ENCODE measurements at places on chromosomes 11 and 22.

DNA sequence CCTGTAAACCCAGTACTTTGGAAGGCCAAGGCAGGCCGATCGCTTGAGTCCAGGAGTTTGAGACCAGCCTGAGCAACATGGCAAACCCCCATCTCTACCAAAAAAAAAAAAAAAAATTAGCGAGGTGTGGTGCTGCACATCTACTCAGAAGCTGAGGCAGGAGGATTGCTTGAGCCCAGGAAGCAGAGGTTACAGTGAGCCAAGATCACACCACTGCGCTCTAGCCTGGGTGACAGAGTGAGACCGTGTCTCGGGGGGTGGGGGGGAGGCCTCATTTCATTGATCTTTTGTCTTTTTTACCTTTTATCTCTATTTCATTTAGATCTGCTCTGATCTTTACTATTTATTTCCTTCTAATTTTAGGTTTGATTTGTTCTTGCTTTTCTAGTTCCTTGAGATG is 51.8 kb downstream of the KCNQ1OT1 start:
- no peak for DNase-seq

DNA sequence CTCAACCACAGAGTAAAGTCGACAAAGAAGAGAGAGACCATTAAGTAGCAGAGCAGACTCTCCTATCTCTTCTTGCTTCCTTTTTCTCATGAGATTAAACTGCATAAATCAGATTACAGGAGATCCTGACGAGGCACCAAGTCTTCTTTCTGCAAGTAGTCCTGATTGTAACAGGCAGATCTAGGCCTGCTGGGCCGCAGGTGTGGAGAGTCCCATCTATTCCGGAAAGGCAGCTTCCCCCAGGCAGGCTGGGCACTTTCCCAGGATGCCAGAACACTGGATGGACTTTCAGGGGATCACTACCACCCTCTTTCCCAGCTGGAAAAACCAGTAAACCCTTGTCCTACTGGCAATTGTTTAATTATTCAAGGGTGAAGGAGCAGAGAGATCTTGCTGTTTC is 173.0 kb upstream of the CADM1 start:
- no peak for DNase-seq

GRCh38 chr11:1389932-1390568 is at the start of gene BRSK2:
Gene BRSK2, plus strand, starts transcription at chr11:1389934. Its CDS starts 351 bp downstream, at chr11:1390285.
- DNase-seq = no peak

GRCh38 chr11:131677828-131678470 is 307.5 kb downstream of the NTM start:
- no peak for DNase-seq

GRCh38 chr11:117420143-117420485 is 92.5 kb downstream of the CEP164 start:
- DNase-seq = no peak

GRCh38 chr11:71119656-71120269 is 132.6 kb downstream of the SHANK2 start:
- DNase-seq = no peak

DNA sequence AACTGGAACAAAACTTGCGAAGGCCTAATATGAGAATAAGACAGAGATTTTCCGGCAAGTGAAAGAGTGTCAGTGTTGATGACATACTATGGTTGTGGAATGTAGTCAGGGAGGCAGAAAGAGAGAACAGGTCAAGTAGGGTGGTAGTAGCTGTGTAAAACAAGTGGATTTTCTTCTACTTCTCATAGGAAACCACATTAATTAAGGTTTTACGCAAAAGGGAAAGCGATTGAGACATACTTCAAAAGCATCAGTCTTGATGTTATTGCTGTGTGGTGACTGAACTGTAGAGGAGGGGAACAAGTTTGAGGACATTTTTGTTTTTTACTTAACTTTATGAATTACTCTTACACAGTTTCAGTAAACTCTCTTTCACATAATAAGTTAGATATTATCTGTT is 186.0 kb upstream of the CNTN5 start:
- DNase-seq = no peak

DNA sequence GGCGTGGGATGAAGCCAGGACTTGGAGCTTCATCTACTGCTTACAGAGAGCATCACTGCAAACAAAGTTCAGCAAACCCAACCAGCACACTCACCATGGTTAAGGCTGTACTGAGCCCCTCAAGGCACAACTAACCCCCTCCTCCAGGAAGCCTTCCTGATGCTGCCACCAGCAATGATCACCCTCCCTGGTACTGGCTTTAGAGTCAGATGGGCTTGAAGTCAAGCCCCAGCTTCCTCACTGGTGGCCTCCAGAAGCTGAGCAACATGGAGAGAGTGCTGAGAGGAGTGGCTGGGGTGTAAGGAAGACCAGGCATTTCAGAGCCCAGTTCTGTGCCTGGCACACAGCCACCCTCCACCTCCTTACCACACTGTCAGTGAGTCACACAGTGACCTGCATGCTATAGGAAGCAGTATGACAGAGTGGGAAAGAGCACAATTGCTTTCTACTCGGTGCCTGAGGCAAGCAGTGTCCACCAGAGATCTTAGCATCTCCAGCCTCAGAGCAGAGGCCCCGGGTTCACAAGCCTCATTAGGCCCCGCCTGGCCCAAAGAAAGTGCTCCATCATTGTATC is 24.7 kb upstream of the BAIAP2L2 start:
- DNase-seq = no peak

DNA sequence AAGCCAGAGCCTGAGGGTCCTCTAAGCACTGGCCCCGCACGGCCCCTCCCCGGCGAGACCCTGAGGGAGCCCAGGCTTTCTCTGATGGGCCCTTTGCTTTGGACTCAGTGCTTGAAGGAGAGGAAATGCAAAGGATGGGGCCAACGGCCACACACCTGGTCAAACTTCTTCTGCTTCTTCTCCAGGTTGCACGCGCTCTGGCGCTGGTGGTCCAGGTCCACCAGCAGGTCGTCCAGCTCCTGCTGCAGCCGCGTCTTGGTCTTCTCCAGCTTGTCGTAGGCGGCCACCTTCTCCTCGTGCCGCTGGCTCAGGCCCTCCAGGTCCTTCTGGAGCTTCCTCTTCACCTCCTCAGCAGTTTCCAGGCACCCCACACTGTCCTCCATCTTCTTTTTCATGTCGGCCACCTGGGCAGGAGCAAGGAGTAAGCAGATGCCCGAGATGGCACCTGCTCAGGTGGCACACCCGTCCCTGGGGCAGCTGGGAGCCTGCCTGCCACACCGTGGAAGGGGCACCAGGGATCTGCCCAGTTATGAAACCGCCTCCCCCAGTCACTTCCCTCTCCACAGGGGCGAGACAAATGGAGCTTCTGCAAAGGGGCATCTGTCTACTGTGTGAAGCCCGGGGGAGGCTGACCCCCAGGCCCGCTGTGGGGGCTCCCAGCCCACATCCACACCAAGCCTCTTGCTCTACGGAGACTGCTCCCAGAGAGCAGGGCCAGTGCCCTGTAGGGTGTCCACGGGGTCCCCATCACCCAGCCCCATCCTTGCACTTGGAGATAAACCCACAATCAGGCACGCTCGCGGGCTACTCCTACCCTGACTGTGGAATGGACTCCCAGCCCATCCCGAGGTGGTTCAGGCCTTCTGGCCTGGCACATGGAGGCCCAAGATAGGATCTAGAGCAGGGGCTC is 39.2 kb downstream of the APOL1 start:
- no peak for DNase-seq

GRCh38 chr11:66279092-66279734 is 1.2 kb downstream of the CNIH2 start:
- DNase-seq = no peak

DNA sequence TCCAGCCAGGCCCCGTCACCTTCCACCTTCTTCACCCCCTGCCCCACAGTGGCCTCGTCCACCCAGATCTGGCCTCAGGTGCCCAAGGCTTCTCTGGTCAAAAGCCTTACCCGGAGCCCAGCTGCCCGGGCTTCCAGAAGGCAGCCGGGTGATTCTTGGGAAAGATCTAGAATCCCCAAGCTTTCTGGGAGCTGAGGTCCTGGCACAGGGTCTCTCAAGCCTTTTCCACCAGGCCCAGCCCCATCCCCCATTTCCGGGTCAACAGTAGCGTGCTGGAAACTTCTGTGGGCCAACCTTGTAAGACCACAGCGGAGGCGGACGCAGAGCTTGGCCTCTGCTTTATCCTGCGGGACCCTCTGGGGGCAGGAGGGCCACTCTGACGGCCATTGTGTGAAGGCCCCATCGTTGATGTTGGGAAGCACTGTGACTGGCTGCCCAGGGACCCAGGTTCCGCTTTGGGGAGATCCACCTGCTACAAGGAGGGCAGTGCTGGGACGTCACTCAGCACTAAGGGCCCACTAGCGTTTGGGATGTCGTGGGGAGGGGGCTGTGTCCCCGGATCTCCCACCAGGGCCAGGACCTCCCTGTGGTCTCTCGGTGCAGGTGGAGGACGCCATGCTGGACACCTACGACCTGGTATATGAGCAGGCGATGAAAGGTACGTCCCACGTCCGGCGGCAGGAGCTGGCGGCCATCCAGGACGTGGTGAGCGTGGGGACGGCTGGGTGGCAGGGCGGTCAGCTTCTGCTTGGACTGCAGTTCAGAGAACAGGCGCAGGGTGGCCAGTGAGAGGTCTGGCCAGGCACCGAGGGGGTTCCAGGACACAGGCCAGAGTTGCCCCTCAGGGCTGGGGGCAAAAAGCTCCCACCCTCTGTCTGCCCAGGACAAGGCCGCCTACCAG is 11.5 kb downstream of the TSPAN32 start:
- DNase-seq = no peak

- peak; percentile 93 for DNase-seq
Measured at GRCh38 chr11:35045236-35045820, 93.6 kb upstream of the CD44 start.

- DNase-seq = no peak
Measured at GRCh38 chr11:119207415-119207960, 1.3 kb downstream of the CBL start.

GRCh38 chr22:29519996-29520395 is 33.6 kb downstream of the THOC5 start:
- DNase-seq = no peak

DNA sequence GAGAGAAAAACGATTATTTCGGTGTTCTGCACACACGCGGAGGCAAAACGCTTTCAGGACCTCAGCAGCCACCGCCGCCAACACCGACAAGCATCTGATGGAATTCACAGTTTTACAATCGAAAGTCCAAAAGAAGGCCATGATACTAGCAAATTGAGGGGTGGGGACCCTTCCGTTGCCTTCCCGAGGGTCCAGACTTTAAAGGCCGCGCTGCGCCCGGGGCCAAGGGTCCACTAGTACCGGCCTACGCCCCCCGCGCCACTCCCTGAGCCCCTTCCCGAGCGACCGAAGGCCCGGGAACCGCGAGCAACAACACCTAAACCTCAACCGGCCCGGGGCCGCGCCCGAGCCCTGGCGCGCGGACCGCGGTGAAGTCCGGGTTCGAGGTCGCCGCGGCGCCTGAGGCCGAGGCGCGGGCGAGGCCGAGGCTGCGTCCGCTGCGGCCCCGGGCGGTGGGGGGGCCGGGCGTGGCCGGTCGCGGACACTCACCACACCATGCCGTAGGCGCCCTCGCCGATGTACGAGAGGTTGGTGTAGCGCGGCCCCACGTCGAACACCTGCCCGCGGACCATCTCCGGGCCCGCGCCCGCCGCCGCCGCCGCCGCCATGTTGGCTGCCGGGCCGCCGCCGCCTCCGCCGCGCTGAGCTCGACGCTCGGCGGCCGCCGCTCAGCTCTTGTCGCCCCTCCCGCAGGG is 465 bp downstream of the MAPK1 start:
- no peak for DNase-seq

GRCh38 chr11:129453293-129453721 is 77.7 kb downstream of the BARX2 start:
- DNase-seq = no peak

DNA sequence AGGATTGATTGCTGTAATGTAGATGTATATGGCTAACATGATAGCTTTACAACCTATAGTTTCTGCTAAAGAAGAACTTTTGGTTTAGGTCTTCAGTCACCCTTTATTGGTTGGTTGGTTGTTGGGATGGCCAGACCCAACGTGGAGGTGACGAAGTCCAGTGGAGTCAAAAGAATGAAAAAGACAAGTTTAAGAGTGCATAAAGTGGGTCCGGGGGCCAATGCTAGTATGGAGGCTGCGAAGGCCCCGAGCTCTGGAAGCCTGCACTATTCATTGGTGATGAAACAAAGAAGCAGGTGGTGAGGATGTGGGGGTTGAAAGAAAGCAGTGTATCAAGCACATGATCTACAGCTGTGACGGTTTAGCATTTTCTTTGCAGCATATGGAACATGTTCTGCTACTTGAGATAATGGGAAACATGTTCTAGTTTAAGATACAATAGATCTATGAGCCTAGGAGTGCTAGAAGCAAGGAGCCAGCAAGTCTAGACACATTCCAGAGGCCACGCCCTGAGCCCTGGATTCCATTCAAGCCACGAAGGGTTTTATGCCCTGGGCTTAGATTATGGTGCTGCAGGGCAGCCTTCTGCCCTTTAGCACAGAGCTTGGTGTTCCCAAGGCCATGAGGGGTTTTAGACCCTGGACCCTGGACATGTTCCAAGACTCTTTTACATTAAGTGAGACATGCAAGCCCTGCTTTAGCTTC is 6.3 kb downstream of the TCP11L1 start:
- DNase-seq = no peak

- no peak for DNase-seq
Measured at GRCh38 chr11:58576887-58577471, 1.3 kb upstream of the LPXN start.

DNA sequence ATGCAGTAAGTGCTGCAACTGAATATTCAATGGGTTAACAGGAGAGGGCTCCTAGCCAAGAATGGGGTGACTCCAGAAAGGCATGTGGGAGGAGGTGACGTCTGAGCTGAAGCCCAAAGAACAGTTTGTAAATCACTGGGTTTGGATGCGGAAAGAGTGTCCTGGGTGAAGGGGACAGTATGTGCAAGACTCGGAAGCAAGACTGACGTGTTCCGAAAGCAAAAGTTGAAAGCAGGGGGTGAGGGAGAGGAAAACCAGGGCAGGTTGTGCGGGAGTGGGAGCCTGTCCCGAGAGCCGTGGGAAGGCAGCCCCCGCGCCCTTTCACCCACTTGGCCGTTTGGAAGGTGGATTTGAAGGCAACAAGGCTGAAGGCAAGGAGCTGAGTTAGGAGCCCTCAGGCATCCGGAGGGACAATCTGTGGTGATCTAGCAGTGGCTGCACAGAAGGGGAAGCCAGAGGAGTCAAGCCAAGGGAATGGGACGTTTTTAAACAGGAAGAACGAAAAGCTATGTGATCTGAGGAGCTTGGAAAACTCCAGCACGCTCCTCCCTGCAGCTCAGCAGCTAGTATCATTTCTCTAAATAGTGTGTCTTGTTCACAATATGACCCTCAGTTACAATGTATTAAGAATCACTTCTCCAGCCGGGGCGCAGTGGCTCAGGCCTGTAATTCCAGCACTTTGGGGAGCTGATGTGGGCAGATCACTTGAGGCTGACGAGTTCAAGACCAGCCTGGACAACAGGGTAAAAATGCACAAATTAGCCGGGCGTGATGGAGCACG is 7.7 kb downstream of the SLC25A18 start:
- DNase-seq = no peak

DNA sequence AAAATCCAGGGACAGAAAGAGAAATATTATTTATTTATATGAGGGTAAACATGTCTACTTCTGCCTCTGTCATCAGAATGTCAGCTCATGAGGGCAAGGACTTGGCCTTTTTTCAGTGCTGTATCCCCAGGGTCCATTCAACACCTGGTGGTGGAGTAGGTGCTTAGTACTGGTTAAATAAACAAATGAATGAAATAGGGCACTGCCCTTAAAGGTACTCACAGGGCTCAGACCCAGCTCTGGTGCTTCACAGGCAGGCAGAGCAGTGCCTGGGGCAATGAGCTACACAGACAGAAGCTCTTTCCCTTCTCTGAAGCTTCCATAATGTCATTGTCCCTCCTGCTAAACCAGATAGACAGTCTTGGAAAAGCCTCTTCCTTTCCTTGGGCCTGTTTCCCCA is 30.9 kb downstream of the P4HA3 start:
- DNase-seq = no peak

GRCh38 chr11:45922425-45923082 is at the start of gene LARGE2:
Gene LARGE2, plus strand, starts transcription at chr11:45922656. Its CDS starts 227 bp downstream, at chr11:45922883.
- peak; percentile 28 for DNase-seq

- no peak for DNase-seq
Measured at GRCh38 chr11:18452927-18453326, 2.7 kb upstream of the LDHAL6A start.
